ENCODE measurements at places on chromosomes 2 and 18.

GRCh38 chr2:230634146-230634545 is 78.5 kb upstream of the CAB39 start:
- DNase-seq = no peak

DNA sequence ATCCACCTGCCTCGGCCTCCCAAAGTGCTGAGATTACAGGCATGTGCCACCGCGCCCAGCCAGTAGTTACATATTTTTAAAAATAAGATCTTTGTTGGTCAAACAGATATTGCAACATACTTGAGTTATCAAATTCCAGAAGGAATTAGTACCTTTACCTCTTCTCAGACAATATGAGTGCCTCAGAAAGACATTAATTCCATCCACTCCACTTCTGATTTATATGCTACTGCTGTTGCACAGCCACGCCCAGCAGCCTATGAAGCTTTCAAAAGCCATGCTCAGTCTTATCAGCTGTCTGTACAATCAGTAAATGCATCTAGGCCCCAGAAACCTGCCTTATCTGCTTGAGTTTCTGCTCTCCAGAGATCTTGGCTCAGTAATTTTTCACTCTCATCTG is 47.8 kb downstream of the MEX3C start:
- no peak for DNase-seq

DNA sequence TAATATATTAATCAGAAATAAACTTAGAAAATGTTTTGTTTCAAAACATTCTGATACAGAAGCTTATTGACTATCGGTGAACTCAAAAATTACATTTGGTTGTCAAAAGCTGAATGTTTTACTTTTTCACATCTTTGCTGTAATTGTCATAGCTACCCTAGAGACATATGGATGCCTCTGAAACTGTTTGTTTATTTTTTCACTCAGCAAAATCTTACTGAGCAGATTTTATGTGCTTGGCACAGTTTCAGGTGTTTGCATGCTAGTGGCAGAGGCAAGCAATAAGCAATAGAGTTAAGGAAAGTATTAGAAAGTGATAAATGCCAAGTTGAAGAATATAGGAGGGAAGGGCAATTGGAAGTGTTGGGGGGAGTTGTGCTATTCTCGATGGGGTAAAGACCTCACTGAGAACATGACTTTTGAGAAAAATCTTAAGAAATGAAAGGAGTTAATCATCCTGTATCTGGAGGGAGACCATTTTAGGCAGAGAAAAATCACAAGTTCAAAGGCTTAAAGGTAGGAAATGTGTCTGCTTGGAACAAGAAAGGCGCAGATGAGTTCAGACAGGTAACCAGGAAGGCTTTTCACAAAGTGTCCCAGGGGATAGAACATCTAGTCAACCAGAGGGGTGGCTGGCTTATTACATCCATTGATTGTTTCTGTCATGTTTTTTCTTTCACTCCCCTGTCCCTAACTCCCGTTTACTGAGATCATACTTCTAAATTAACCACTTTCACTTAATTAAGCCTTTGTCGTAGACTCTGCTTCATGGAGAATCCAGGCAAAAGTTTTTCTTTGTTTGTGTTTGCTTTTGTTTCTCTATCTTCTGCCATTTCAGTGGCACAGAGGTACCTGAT is 27.2 kb upstream of the COBLL1 start:
- no peak for DNase-seq

GRCh38 chr2:215611609-215612386 is 175.9 kb upstream of the FN1 start:
- DNase-seq = no peak

DNA sequence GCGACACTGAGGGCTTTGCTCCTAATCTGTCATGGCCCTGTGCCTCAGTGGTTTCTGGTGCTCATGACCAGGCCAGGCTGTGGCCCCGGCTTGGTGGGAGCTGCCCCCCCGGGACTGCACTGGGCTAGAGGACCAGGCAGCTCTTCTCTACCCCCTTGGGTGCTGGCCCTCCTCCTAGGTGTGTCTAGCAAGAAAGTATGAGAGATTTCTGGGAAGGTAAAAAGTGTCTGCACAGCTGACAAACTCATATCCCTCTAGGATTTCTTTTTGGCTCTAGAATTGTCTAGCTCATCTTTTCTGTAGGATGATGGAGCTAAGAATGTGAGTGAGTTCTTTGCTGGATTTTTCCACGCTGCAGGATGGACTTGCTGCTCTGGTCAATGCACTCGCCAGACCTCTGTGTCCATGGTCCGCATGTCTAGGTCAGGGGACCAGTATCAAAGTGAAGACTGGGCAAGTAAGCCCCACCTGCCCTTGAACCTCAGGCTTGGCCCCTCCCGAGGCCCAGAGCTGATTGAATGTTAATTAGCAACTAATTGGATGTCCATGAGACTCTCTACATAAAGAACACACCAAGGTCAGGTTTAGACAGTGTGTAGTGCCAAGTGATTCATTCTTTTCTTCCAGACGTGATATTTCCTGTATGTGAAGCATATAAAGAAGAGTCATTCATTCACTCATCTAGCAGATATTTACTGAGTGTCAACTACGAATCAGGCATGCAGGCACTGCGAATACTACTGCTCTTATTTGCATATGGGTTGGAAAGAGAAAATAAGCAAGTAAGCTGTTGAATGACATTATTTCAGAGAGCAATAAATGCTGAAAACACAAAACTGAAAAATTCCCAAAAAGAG is 15.6 kb upstream of the PSD4 start:
- no peak for DNase-seq

GRCh38 chr2:74883011-74883410 is 49.1 kb downstream of the HK2 start:
- DNase-seq = no peak

DNA sequence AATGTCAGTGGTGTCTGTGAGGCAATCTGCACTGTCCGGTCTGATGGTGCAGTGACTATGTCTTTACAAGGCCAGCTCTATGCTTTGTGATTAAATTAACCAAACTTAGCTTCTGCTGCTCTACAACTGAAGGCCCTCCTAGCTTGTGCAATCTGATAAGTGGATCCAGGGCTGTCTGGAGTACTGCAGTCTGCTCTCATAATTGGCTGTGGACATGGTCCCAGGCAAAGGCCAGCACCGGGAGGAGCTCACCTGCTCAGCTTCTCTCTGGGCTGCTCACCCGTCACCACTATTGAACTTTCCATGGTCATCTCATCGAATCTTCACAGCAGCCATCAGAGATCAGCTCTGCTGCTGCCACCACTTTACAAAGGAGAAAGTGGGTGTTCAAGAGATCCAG is 13.0 kb upstream of the APCDD1 start:
- DNase-seq = no peak

GRCh38 chr18:56097621-56098020 is 509.6 kb upstream of the TCF4 start:
- no peak for DNase-seq

- peak; percentile 57 for DNase-seq
Observed at GRCh38 chr2:145811276-145812164, 1291.6 kb upstream of the ZEB2 start.

DNA sequence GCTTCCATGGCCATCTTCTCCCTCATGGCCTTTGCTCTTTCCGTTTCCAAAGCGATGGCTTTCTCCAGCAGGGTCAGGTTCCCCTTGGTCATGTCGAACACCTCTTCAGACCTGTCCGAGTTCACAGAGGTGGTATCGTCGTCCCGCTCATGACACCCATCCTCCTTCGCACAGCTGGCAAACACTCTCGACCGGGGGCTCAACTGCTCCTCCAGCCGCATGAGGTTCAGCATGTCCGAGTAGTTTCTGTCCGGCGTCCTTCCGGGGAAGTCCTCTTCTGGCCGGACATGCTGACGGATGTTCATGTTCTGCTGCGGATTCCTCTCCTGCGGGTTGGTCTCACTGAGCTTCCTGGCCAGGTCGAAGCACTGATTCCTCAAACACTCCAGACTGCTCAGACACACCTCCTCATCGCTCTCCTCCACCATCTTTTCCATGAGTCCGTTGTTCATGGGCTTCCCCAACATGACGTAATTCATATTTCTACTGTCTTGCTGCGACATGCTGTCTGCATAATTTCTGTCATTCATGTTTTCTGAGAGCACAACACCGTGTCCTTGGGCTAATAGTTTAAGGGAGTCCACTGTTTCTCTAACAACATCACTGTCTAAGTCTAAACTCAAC is 178.2 kb upstream of the PXDN start:
- no peak for DNase-seq

DNA sequence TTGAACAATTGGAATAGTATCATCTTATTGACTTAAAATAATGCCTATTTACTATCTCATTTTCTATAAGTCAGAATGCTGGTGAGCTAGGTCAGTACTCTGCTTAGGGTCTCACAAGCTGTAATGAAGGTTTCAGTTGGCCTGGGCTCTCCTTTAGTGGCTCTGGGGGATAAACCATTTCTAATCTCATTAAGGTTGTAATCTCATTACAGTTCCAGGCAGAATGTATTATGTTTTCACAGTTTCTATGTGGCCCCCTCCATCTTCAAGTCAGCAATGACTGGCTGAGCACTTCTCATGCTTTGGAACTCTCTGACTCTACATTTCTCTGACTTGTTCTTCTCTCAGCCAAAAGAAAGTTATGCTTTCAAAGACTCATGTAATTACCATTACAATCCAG is 163.1 kb downstream of the CCDC178 start:
- no peak for DNase-seq

GRCh38 chr2:204177977-204178522 is 241.5 kb downstream of the ICOS start:
- peak; percentile 26 for DNase-seq

DNA sequence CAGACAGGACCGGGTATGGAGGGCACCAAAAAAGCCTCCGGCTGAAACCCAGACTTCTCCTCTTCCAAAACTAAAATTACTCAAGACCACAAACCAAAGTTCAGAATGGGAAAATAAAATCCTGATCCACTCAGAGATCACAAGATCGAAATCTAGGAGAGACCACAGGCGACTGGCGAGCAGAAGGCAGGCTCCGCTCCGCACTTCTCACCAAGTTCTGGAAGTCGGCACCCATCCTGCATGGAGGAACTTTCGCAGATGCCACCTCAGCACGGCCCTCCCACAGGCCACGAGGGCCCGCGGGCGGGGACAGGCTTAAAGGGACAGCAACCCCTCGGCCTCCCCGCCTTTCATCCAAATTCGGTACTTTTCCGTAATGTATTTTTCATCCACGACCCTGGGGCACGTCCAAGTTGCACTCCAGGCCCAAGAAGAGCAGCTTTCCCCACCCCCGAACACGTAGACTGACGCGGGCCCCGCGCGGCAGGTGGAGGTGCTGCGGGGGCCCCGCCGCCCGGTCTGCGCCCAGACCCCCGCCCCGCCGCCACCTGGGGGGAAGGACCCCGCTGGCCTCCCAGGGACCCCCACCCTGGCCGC is 43.7 kb downstream of the HDLBP start:
- peak; percentile 58 for DNase-seq

DNA sequence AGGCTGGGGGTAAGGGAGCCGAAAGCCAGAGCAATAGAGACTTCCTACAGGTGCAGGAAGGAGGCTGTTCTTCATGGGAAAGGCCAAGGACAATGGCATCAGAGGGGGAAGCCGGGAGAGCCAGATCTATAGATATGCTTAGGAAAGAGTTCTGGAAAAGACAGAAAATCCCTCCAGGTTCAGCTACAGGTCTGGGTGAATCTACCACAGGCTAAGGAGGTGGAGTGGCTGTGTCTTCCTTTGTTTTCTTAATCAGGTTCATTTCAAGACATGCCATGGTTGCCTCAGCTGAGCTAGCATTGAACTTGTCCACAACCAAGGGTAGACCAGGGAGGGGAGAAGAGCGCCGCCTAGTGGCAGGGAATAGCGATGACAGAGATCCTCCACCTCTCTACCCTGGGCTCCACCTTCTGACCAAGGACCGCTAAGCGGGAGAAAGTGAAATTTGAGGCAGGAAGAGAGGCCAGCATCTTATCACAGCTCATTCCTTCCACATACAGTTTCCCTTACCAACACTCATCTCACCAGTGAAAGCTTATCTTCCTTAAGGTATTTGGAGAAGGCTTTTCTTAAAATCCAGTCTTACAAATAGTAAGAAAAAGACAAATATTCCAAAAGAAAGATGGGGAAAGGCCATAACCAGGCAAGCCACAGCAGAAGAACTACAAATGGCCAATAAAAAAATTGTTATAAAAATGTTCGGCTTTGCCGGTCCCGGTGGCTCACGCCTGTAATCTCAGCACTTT is 74.2 kb downstream of the VIT start:
- peak; percentile 49 for DNase-seq

- DNase-seq = no peak
Observed at GRCh38 chr2:127254386-127254981, 34.4 kb upstream of the CYP27C1 start.

GRCh38 chr2:233999182-233999581 is 51.3 kb upstream of the SPP2 start:
- DNase-seq = no peak

DNA sequence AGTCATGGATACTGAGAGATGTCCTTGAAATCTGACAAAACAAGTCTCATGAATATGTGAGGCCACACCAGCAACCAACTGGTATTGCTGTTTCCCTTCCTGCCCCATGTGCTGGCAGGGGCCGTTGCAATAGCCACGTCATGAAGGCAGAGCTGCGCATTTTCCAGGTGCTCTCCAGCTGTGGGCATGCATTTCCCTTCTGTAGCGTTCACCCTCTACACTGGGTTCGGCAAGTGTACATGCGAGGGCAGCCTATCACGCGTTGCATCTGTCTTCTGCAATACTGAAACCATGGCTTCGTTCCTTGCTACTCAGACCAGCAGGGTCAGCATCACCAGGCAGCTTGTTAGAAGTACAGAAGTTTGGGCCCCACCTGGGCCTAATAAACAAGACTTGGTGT is 17.4 kb downstream of the ARL4C start:
- no peak for DNase-seq

GRCh38 chr2:69988086-69988635 is 26.7 kb upstream of the ASPRV1 start:
- DNase-seq = no peak

DNA sequence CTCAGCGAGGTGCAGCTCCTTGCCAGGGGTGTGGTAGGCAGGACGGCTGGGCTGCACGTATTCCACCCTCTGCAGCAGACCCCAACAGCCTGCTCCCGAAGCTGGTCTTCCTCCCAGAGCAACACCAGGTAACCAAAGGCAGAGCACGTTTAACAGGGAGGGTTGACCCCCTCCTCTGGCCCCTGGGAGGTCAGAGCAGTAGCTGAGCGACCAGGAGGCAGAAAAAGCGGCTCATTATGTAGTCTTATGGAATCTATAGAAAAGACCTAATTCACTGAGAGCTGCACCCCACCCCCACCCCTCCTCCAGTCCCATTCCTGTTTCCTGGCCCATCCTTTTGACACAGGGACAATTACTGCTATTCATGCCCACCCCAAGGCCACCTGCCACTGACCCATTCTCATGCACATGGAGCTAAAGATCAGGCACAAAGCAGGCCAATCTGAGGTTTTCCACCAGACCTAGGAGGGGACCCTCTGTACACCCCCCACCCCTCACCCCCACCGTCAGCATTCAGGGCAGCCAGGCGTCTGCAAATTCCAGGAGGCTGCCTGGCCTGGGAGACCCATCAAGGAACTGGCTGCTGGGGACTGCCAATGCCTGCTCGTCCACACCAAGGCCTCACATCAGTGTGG is 60.9 kb upstream of the FZD7 start:
- DNase-seq = no peak

GRCh38 chr2:176536439-176537133 is 267.3 kb downstream of the MTX2 start:
- DNase-seq = no peak

All from AML-193 (cell line).